ELF-1 (cell line): ENCODE measurements at places on chromosomes 12 and 14.

DNA sequence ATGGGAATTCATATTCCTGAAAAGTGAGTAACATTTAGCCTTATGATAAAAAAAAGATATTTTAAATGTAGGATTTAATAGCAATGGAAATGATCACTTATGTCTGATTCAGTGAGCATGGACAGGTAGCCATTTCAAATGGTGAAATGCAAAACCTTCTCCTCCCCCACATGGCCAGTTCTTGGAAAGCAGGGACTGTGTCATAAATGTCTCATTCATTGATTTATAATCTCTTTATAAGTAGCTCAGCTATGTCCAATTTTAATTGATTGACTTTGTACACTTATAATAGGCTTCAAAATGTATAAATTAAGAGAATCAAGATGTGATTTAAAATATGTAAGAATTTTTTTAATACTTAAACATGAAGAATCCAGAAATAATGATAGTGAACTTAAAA lies 24.6 kb upstream of the SCFD1 start:
- DNase-seq: no peak

GRCh38 chr12:105765053-105766014 lies 373.4 kb downstream of the NUAK1 start:
- DNase-seq: no peak

GRCh38 chr14:57617510-57617909 lies 123.9 kb upstream of the CCDC198 start:
- DNase-seq: peak; percentile 72

- DNase-seq: no peak
Measured at GRCh38 chr12:74849801-74850200, 312.2 kb downstream of the ATXN7L3B start.

DNA sequence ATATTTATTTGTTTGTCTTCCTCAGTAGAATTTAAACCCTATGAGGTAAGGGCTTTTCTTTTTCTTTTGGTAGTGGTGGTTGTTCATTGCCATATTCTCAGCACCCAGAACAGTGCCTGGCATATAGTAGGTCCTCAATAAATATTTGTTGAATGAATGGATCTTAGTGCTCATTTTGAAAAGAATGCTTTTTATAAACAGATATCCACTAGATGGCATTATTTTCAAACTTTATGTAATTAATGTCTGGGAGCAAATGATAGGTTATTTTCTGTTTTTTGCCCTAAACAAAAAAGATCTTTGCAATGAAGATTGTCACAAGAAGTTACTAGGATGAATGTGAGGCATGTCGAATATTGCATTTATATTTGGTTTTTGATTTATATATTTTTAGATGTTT lies 64.1 kb downstream of the RAD51B start:
- no peak for DNase-seq

DNA sequence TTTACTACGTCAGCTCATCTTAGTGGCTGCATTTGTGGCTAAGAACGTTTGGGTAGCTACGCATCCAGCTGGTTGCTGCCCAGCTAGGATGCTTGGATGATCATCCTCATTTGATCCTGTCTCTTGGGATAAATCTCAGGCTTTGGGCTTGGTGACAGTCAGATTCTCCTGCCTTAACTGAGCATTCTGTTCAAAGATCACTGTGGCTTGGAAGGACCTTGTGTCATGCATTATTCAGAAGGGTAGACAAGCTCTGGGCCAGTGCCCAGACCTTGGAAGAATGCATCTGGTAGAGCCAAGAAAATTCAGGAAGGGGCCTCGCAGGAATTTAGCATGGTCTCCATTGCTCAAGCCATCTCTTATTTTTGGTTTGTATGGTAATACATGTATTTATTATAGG lies 188.4 kb downstream of the NRXN3 start:
- DNase-seq: no peak

GRCh38 chr12:60494244-60494643 lies 898.4 kb downstream of the SLC16A7 start:
- DNase-seq: peak; percentile 2

GRCh38 chr12:113673458-113674238 lies 202.0 kb upstream of the LHX5 start:
- no peak for DNase-seq

DNA sequence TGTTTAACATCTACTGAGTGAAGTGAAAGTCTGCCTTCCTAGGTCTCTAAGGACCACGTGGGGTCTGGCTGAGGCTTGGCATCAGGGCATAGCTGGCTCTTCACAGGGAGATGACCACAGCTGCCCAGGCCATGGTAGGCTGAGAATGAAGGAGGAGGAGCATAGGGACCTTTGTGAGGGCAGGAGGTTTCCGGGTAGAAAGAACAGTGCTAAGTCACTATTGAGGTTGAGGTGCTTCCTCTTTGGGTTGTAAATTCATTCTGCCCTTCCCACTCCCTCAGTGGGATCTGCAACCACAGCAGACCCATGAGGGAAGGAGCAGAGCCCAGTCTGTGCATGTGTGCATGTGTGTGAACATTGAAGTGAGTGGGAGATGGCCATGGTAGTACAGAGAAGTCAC lies 909.6 kb downstream of the VRK1 start:
- DNase-seq: no peak

- no peak for DNase-seq
Measured at GRCh38 chr14:100669011-100669412, 57.7 kb upstream of the DLK1 start.

GRCh38 chr14:99077076-99077843 lies 194.7 kb downstream of the BCL11B start:
- DNase-seq: no peak

DNA sequence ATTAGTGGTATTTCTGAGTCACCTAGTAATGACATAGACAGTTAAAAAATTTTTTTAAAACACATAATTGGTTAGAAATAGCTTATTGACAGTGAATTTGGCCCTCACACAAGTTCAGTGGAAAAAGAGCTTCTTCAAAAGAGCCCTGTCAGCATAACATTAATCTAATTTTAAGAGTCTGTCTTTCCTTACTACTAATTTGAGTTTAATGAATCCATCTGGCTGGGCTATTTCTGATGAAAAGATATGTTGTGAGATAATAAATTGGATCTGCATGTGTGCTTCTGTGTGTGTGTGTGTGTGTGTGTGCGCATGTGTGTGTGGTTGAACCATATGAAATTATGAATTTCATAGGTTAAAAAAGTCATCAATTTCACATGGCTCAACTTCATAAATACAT lies 1045.2 kb downstream of the FLRT2 start:
- DNase-seq: no peak

DNA sequence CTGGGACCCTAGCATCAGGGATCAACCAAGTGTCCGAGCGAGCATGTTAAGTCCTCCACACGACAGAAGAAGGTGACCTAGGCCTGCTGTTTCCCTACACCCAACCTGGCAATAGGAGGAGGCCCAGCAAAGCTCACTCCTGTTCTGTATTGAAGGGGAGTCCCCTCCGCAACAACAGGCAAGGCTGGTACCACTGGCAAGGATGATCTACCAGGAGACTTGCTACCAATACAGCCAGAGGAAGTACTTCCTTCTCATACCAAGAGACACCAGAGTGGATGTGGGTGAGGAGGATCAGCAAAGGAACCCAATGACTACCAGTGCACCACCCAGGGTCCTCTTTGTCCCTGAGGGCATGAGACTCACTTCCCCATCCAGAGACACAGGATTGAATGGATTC lies 4.9 kb downstream of the KLRC1 start:
- no peak for DNase-seq

GRCh38 chr12:79262938-79263337 lies 398.4 kb downstream of the SYT1 start:
- no peak for DNase-seq

- no peak for DNase-seq
Measured at GRCh38 chr12:29970501-29970900, 186.8 kb upstream of the TMTC1 start.

- DNase-seq: no peak
Measured at GRCh38 chr14:22888662-22889061, 5.6 kb downstream of the REM2 start.

GRCh38 chr12:53096089-53096741 lies 1.3 kb upstream of the IGFBP6 start:
- DNase-seq: peak; percentile 55

DNA sequence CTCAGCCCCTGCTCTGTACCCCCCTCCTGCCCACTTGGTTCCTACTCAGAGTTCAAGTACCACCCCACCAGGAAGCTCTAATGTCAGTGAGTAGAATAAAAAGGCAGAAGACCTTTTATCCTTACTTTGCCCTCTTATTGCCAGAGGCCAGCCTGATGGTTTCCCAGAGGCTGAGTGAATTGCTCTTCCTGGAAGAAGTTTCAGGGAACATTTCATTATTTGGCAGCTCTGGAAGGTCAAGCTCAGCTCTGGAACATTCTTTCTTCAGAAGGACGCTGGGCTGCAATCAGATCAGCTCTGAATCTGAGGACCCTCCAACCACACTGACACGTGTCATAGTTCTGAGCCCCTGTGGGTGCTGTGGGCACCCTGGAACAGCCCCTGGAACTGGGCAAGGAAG lies 188.9 kb downstream of the ETV6 start:
- no peak for DNase-seq

- no peak for DNase-seq
Measured at GRCh38 chr12:116065606-116066005, 211.9 kb downstream of the MED13L start.

DNA sequence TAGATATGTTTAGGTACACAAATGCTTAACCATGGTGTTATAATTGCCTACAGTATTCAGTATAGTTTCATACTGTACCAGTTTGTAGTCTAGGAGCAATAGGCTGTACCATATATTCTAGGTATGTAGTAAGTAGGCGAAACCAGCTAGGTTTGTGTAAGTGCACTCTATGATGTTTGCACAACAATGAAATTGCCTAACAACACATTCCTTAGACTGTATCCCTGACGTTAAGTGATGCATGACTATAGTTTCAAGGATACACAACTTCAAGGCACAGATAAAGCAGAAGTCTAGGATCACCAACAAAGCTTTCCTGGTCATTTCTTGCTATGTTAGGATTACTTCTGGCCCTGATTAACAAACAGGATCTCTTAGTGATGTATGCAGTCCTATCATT lies 135.1 kb downstream of the SLC38A1 start:
- no peak for DNase-seq

DNA sequence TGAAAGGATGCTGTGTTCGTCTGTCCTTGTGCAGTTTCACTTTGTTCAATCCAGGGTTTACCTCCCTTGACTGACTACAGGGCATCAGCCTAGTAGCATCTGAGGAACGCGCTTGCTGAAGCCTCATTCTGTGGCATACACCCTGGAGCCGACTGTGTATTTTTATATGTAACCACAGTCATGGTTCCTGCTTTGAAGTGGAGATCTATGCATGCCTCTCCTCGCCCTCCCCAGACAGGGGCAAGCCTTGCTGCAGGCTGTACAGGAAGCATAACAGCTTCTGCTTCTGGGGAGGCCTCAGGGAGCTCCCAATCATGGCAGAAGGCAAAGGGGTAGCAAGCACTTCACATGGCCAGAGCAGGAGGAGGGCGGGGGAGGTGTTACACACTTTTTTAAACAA lies 262.1 kb downstream of the BCL11B start:
- no peak for DNase-seq

GRCh38 chr14:83441801-83442200 lies 1908.1 kb upstream of the SEL1L start:
- no peak for DNase-seq

DNA sequence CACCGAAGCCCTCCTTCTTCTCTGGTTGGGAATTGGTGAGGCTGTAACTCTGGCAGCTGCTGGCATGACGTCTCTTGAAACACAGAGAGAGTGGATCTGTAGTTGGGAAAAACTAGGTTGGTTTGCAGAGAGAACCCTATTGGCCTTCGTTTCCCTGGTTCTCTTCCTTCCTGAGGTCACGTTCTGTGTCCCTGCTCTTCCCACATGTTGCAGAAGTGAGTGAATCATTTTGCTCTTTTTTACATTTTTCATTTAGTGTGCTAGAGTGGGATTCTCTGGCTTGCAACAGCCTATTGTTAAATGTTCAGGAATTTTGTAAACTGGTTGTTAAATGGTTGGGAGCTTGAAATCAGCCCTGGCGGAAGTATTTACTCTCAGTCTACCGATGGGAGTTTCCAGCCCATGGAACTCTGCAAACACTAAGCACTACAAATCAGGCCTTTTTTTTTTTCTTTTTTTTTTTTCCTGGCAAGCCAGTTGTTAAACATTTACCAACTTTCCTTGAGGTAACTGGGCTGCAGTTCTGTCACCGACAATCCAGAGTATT lies 26.8 kb upstream of the CKAP4 start:
- no peak for DNase-seq

- no peak for DNase-seq
Measured at GRCh38 chr12:49091836-49092085, 2.8 kb downstream of the DHH start.

DNA sequence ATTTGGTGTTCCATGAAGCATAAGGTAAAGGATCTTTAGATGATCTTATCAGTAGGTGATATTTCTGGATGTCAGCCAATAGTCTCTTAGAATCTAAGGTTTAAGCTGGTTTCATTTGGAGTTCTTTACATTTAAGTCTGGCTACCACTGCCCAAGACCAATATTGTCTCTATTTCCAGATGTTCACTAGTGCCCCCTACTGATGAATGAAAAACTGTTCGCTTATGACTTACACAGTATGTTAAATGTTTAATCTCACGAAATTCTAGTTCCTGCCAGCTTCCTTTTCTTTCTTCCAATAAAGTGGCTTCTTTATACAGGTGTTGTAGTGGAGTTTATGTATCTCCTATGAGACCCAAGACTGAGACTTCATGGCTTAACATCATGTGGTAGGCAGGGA lies 31.8 kb upstream of the MIS18BP1 start:
- DNase-seq: no peak

GRCh38 chr14:96271421-96271762 lies 15.4 kb downstream of the BDKRB1 start:
- DNase-seq: no peak

DNA sequence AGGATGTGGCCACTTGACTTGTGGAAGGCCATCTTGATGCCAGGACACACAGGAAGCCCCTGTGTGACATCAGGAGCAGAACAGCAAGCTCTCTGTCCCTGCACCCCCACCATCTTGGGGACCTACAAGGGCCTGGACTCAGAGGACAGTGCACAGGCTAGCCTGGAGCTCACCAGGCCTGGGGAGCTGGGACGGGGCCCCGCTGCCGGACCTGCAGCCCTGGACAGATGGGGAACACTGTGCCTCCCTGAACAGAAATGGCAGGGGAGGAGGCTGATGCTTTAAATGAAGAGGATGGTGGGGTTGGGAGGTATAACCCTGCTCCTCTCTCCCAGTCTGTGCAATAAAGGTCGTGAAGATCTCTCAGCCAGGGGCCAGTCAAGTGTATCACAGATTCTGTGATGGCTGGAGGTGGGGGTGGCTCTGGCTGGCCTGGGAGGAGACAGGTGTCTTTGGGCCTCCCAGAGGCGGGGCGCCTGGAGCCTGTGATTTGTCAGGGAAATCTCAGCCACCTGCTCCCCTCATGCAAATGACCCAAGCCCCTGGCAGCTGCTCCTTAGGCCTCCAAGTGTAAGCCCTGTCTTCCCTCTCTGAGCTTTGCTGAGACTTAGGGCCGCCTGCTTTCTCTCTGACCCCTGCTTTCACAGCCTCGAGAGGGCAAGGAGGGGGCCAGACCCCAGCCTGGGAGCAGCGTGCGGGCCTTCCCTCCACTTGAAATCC lies 1.1 kb upstream of the GNB3 start:
- DNase-seq: no peak

DNA sequence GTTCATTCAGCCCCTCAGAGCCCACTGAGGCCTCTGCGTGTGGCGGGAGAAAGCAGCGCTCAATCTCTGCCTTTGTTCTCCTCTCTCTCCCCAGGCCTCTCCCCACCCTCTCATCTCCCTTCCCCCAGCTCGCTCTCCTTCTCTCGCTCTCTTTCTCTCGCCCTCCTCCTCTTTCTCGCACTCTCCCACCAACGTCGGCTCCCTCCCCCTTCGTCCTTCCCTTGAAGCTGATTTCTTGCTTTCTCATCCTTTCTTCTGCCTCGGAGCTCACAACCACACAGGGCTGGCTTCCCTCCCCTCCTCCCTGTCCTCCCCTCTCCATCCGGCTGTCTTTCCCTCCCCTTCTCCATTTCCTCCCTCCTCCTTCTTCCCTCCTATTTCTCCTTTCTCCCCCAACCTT lies 96.4 kb downstream of the LRRC74A start:
- peak; percentile 46 for DNase-seq
